GM23248 (cell line): ENCODE measurements at places on chromosomes 5 and 9.

DNA sequence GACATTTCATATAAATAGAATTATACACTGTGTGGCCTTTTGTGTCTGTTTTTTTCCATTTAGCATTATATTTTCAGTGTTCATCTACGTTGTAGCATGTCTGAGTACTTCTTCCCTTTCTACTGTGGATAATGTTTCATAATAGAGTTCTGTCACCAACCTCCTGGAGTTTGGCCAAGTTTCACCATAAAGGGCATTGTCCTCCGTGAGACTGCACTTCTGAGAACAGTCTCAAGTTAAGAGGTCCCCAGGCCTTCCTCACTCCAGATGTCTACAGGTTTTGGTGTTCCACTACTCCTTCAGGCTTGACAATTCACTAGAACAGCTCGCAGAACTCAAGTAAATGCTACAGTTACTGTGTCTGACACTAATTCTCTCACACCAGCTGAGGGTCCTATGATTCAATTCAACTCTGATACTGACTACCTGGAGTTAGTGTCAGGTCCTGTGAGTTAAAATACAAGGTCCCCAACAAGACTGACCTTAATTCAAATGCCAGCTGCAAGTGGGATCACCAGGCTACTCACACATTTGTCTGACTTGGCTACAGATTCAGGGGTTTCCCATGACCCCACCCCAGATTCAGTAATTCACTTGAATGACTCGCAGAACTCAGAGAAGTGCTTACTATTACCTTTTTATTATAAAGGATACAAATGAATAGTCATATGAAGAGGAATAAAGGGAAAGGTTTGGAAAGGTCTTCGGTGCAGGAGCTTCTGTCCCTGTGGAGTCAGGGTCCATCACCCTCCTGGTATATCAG is 31.1 kb downstream of the SLC35A4 start:
- H3K4me1 ChIP-seq: peaks cover 12% of the 10 kb centered on the region
- no peaks in the 10 kb centered on the region for H3K36me3 ChIP-seq
- no peaks in the 10 kb centered on the region; the same call in 1 of the 2 replicates for H3K27me3 ChIP-seq
- no peak overlapping the region for H3K4me3 ChIP-seq
- H3K27ac ChIP-seq: no peak overlapping the region

- H3K27ac ChIP-seq: no peak overlapping the region
- no peaks in the 10 kb centered on the region for H3K36me3 ChIP-seq
- H3K4me3 ChIP-seq: no peak overlapping the region
- H3K27me3 ChIP-seq: peaks cover 12% of the 10 kb centered on the region; the same call in 1 of the 2 replicates
These were observed 144.6 kb downstream of the CACNA1B start for GRCh38 chr9:138022121-138022741.

DNA sequence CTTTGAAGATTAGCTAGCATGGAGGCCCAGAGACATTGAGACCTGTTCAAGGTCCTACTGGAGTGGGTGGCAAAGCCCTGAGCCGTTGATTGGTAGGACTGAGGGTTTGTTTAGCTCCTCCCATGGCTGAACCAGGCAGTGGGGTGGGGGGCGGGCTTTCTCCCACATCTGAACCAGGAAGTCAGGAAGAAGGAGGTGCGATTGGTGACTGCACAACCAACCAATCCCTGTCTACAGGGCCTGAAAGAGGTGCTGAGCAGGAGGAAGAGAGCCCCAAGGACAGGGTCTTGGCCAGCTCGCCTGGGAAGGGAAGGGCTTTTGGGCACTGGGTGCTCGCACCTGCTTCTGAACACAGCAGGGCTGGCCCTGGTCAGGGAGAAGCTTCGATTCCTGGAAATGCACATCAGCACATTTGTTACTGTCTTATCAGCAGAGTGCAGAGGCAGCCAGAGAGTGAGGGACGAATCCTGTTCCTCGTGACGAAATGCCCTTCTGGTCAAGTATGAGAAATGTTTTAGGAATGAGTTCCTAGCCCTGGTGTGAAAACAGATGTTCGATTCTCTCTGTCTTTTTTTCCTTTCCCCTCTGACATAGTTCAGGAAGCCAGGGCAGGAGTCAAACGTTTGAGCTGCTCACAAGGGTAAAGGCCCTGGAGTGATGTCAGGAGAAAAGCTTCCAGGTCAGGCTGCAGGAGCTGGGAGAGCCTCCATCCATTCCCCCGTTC is 294.8 kb upstream of the KLF4 start:
- H3K4me1 ChIP-seq: peaks cover 23% of the 10 kb centered on the region
- no peak overlapping the region for H3K4me3 ChIP-seq

DNA sequence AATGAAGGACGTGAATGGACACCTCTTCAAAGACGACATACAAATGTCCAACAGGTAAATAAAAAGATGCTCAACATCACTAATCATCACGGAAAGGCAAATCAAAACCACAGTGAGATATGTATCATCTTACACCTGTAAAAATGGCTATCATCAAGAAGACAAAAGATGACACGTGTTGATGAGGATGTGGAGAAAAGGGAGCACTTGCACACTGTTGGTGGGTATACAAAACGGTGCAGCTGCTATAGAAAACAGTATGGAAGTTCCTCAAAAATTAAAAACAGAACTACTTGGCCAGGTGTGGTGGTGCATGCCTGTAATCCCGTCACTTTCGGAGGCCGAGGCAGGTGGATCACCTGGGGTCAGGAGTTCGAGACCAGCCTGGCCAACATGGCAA is 47.9 kb downstream of the STK10 start:
- 0 out of 2 replicates have a peak, but pooled peaks cover 3% of the 10 kb centered on the region for H3K4me1 ChIP-seq
- no peak for DNase-seq
- H3K4me3 ChIP-seq: no peak overlapping the region
- H3K27me3 ChIP-seq: no peaks in the 10 kb centered on the region

DNA sequence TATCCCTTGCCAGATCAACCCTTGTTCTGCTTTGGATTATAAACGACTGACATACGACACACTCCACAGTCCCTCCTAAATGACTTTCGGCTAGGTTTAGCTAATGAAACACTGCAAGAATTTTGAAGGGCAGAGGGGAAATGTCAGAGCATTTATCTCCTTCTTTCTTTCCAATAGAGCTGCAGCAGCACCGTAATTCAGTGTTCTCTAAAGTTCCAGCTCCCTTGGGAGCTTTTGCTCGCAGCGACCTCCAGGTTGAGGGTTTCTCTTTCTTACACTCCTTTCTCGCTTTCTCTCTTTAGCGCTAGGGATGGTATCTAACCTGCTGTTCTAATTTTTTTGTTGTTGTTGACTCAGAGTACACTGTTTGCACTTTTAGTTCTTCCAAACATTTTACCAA is 467.1 kb upstream of the ST8SIA4 start:
- no peaks in the 10 kb centered on the region for H3K27me3 ChIP-seq
- H3K27ac ChIP-seq: no peak overlapping the region

DNA sequence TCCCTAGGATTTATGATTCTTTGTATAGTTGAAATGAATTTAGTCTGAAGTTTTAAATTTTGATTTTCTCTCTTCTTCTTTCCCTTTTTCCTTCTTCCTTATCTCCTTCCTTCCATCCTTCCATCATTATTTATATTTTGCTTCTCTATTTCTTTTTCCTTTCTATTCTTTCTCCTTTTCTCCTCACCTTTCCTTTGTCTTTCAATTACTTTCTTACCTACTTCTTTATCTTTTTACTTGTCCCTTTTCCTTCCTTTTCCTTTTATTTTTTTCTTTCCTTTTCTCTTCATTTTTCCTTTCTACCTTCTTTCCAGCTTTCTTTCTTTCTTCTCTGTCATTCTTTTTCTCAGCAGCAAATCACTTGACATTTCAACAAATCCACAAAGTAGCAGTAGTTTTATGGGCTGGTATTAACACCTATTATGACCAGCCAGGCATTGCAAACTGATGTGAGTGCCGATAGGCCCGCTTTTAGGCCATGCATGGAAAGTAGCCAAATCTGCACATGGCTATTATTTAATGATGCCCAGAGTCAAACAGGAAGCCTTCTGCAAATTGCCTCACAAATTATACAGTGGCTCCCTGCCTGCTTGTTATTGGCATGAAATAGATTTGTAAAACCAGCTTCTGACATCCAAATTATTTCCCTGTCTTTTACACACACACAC is 37.1 kb upstream of the NR3C1 start:
- DNase-seq: no peak
- H3K27ac ChIP-seq: no peak overlapping the region
- no peak overlapping the region for H3K4me3 ChIP-seq
- peaks cover 24% of the 10 kb centered on the region for H3K4me1 ChIP-seq

DNA sequence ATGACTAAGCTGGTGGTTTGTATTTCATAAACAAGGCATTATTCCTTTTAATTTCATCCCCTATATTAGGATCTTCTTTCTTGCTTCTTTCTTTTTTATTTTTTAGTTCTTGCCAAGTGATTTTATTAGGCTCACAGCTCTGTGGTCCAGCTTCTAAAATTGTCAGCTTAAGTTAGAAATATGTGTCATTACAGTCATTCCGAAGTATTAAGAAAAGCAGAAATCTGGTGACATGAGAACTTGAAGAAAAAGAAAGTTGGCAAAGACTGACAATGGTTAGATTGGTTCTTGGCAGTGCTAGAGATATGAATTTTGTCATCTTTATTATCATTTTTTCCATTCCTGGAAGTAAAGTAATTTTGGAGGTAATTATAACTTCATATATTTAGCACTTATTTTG is 166.5 kb upstream of the PRR16 start:
- H3K27ac ChIP-seq: peak overlapping the region; percentile 62
- peaks cover 52% of the 10 kb centered on the region for H3K4me1 ChIP-seq
- peak overlapping the region; percentile 64 for H3K4me3 ChIP-seq
- H3K36me3 ChIP-seq: no peaks in the 10 kb centered on the region

DNA sequence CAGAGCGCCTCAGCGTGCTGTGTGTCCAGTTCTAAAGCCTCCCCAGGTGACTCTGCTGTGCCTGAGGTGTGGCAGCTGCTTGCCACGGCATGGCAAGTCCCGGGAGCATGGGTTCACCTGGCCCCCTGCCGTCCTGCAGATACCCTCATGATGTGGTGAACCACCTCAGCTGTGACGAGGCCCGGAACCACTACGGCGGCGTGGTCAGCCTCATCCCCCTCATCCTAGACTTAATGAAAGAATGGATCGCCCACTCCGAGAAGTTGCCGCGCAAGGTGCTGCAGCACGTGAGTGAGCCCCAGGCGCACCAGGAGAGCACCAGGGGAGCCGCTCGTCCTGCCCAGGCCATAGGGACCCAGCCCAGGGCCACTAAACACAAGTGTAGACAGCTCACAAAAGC is 9.5 kb downstream of the SPACA9 start:
- no peak overlapping the region for H3K4me3 ChIP-seq
- no peaks in the 10 kb centered on the region for H3K4me1 ChIP-seq
- DNase-seq: no peak
- no peaks in the 10 kb centered on the region for H3K27me3 ChIP-seq
- no peaks in the 10 kb centered on the region; the same call in 1 of the 2 replicates for H3K36me3 ChIP-seq

GRCh38 chr9:28938981-28939380 is 1365.7 kb upstream of the C9orf72 start:
- H3K27ac ChIP-seq: no peak overlapping the region
- H3K4me3 ChIP-seq: no peak overlapping the region
- DNase-seq: no peak
- no peaks in the 10 kb centered on the region for H3K27me3 ChIP-seq
- no peaks in the 10 kb centered on the region for H3K4me1 ChIP-seq
- H3K36me3 ChIP-seq: no peaks in the 10 kb centered on the region

DNA sequence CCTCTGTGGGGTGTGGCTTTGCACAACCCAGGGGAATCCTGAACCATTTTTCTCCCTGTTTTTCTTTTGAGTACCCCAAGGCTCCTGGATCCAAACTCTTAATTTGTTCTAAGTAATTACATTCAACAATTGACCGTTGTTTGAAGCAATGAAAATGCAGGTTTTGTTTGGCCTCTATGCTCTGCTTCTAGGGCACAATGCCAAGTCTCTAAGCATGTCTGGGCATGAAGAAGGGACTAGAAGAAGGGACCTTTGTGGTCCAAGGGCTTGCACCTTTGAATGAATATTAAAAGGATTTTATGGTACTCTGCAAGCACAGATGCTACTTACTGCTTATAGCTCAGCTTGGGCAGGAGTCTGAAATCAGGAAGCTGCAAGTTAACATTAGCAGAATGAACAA is 6.6 kb upstream of the ENC1 start:
- H3K4me1 ChIP-seq: peaks cover 22% of the 10 kb centered on the region
- H3K36me3 ChIP-seq: no peaks in the 10 kb centered on the region
- H3K27me3 ChIP-seq: no peaks in the 10 kb centered on the region
- H3K27ac ChIP-seq: no peak overlapping the region

DNA sequence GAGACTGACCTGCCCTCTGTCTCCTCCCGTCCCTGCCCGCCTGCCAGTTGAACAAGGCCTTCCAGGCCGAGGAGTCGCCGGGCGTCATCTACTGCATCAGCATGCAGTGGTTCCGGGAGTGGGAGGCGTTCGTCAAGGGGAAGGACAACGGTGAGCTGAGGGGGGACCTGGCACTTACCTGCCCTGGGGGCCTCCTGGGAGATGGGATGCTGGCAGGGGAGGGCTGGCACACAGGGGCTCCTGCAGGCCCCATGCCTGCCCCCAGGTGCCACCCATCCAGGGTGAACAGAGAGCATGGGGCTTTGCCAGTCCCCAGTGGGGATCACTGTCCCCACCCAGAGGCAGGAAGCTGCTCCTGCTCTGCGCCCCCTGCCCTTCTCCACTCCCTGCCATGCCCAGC is 43.0 kb downstream of the USP20 start:
- H3K4me3 ChIP-seq: no peak overlapping the region
- no peak for DNase-seq
- H3K4me1 ChIP-seq: no peaks in the 10 kb centered on the region
- no peaks in the 10 kb centered on the region for H3K27me3 ChIP-seq
- no peaks in the 10 kb centered on the region; the same call in 1 of the 2 replicates for H3K36me3 ChIP-seq

- no peaks in the 10 kb centered on the region for H3K27me3 ChIP-seq
- no peak for DNase-seq
- no peak overlapping the region for H3K27ac ChIP-seq
- H3K4me3 ChIP-seq: no peak overlapping the region
- no peaks in the 10 kb centered on the region for H3K36me3 ChIP-seq
- H3K4me1 ChIP-seq: no peaks in the 10 kb centered on the region
These were observed 46.5 kb upstream of the ASTN2 start for GRCh38 chr9:117461386-117461785.

- no peak overlapping the region for H3K27ac ChIP-seq
- peaks cover 18% of the 10 kb centered on the region; the same call in 1 of the 2 replicates for H3K36me3 ChIP-seq
- H3K4me3 ChIP-seq: no peak overlapping the region
- H3K27me3 ChIP-seq: no peaks in the 10 kb centered on the region
- no peaks in the 10 kb centered on the region for H3K4me1 ChIP-seq
These were observed 4.1 kb upstream of the SCAI start for GRCh38 chr9:125147401-125147951.

DNA sequence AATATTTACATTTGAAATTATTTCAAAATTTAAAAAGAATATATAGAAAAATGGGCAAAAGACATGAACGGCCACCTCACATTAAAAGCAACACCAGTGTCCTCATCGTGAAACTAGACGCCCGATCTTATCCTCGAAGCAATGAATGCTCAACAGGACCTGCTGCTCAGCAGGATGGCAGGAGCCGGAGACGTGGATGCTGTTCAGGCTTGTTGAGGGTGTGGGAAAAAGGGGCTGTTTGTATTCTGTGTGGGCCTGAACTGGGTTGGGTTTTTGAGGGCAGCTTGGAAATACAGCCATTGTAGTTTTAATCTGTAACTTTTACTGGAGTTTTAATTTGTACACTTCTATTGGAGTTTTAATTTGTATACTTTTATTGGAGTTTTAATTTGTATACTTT is 20.3 kb downstream of the EXOC3 start:
- H3K27ac ChIP-seq: no peak overlapping the region
- peaks cover 10% of the 10 kb centered on the region; the same call in 1 of the 2 replicates for H3K36me3 ChIP-seq
- H3K4me1 ChIP-seq: peaks cover 10% of the 10 kb centered on the region
- H3K4me3 ChIP-seq: no peak overlapping the region

- H3K27ac ChIP-seq: no peak overlapping the region
- no peaks in the 10 kb centered on the region for H3K36me3 ChIP-seq
- DNase-seq: no peak
- H3K27me3 ChIP-seq: no peaks in the 10 kb centered on the region
- H3K4me3 ChIP-seq: no peak overlapping the region
These were observed 109.0 kb upstream of the DAB2 start for GRCh38 chr5:39533749-39534148.

GRCh38 chr5:54469622-54470021 is 14.1 kb downstream of the HSPB3 start:
- peaks cover 24% of the 10 kb centered on the region for H3K4me1 ChIP-seq
- peak overlapping the region; percentile 61 for H3K27ac ChIP-seq
- H3K27me3 ChIP-seq: no peaks in the 10 kb centered on the region
- H3K36me3 ChIP-seq: no peaks in the 10 kb centered on the region
- peak overlapping the region; percentile 69 for H3K4me3 ChIP-seq
